ENCODE measurements at places on chromosomes 1 and 21. TPM values are rescaled to one million over a fixed set of nuclear protein-coding genes. Genes with fewer than 3 reads are reported as not detected.

DNA sequence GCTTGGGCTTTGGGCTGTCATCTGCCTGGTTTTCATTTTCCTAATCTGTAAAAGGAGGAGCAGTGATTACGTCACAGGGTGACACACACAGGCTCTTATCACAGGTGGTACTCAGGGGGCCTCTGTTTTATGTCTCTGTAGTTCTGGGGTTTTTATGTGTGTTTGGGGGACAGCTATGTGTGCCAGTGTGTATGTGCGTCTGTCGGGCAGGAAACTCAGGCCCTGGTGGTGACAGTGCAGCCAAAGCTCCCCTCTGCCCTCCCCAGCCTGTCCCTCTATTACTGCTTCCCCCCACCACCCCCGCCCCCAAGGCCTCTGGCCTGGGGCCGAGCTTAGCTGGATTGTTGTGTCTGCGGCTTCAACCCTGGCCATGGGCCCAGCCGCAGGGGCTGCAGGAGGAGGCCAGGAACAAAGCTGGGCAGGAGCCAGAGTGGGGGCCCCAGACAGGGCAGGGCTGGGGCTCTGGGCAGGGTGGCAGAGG is 13.3 kb downstream of the MFAP2 start:
- peak; percentile 62 for DNase-seq
- H3K27ac ChIP-seq: peak overlapping the region; percentile 90
- no peaks in the 10 kb centered on the region for H3K27me3 ChIP-seq
- no peak overlapping the region for H3K4me3 ChIP-seq

The KAZN gene
- total RNA-seq: 36.3 TPM

DNA sequence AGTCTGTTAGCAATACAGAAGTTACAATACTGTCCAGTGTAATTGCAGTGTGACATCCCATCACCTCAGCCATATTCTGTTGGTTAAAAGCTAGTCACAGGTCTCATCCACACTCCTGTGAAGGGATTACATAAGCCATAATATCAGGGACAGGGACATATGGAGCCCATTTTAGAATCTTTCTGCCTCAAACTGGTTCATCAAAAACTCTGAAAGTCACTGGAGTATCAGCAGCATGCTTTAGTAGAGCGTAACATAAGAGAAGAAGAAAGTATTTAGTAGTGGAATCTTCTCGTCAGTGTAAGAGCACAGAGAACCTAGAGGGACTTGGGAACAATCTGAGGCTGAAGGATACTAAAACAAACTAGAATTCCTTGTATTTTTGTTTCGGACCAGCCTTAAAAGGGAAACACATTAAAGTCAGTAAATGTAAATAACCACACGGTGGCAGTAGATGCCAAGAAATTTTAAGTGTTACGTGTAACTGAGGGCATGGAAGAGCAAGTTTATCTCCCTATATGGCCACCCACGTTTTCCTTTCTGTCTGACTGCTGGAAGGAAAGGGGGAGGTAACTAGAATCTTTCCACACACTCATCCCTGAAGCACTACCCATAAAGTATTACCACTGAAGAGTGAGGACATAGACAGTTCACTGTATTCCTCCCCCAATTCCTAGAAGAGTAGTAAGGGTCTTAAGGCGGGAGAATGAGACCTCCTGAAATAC is 41.6 kb upstream of the AGL start:
- H3K27me3 ChIP-seq: peaks cover 7% of the 10 kb centered on the region
- DNase-seq: no peak
- peak overlapping the region; percentile 54 for H3K27ac ChIP-seq

GRCh38 chr1:230747127-230747730 is at the start of gene CAPN9:
Gene CAPN9 (plus strand): TSS chr1:230747388. CDS start chr1:230747497, 109 bp downstream.
- H3K4me1 ChIP-seq: peaks cover 28% of the 10 kb centered on the region
- no peak within 1 kb of the TSS for H3K4me3 ChIP-seq
- H3K27ac ChIP-seq: no peak within 1 kb of the TSS

DNA sequence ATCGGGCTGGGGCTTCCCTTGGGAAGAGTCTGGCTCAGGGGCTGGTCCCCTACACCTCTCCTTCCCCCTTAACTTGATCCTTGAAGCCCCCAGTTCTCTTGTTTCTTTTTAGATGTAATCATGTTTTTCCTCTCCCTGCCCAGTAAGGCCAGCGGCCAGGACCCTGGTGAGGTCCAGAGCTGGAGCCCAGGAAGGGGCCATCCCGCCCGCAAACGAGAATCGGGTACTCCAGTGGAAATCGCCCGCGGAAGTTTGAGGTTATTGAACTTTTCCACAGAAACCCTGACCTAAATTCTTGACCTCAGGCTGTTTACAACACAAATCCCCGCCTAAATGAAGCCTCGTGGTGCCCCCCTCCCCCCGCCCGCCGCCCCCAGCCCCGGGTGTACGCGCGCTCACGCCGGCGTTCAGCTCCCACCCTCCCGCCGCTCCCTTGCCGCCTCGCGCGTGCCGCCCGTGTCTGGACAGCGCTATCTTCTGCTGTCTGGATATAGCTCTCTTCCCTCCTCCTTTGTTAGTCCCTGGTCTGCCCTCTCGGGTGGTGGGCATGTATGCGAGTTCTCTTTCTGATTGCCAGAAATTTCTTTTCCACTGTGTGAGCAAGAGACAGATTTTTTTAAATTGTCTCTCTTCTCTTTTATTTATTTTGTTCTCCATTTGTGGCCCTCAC is 165.9 kb upstream of the CACNA1E start:
- no peaks in the 10 kb centered on the region for H3K36me3 ChIP-seq
- H3K27ac ChIP-seq: no peak overlapping the region
- no peak for DNase-seq
- H3K27me3 ChIP-seq: peaks cover 99% of the 10 kb centered on the region

The S100A7A gene
- not detected for total RNA-seq

All from mesothelial cell of epicardium (in vitro differentiated cells).